ENCODE measurements at places on chromosomes 4 and X.

- no peak for DNase-seq
Measured at GRCh38 chr4:36111172-36111571, 133.1 kb downstream of the ARAP2 start.

DNA sequence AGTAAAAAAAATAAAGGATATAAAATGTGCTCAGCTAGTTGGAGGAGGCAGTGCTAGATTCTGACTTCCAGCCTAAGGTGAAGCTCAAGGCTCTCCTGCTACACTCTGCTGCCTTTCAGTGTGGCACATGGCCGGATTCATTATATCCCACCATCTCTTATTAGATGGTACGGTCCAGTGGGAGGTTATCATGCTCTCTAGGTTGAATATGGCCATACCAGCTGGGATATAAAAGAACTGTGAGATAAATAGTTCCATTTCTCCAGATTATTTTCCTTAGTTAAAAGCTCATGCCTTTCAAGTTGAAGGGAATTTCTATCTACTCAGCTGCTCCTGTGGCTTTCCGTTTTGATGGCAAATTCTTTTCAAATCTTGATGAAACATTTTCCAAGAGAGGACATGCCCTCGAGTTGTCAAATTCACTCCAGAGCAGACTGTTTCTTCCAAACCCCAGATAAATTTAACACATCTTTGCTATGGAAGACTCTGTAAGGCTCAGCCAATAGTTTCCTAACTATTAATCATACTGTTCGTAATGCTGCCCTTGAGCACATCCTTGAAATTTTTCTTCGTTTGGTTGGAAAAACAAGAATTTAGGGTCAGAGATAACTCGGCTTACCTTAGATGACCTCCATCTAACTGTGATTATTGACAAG is 2.2 kb upstream of the MGARP start:
- no peak for DNase-seq

- no peak for DNase-seq
Measured at GRCh38 chrX:13298836-13299235, 21.0 kb downstream of the ATXN3L start.

DNA sequence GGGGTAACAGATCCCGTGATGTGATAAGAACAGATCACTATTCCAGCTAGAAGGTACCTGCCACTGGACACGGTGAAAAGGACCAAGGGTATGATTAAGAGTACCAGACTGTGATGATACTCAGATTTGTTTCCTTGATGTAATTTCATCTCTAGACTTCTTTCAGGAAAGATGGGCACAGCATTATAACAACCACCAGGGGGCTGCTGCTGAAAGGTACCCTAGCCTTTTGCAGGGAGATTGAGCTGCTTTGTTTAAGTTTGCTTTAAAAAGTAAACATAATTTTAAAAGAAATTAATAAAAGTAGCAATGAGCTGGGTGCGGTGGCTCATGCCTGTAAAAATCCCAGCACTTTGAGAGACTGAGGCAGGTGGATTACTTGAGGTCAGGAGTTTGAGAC is 145.4 kb downstream of the EMCN start:
- DNase-seq, result no peak

Measured in GDM1 (cell line).